ENCODE measurements at places on chromosomes 2 and 18.

- DNase-seq = no peak
Measured at GRCh38 chr18:32048507-32049091, 30.0 kb downstream of the RNF125 start.

GRCh38 chr2:230932556-230933511 lies 7.8 kb upstream of the GPR55 start:
- DNase-seq = no peak

- no peak for DNase-seq
Measured at GRCh38 chr2:101883860-101884259, 107.9 kb upstream of the IL1R2 start.

DNA sequence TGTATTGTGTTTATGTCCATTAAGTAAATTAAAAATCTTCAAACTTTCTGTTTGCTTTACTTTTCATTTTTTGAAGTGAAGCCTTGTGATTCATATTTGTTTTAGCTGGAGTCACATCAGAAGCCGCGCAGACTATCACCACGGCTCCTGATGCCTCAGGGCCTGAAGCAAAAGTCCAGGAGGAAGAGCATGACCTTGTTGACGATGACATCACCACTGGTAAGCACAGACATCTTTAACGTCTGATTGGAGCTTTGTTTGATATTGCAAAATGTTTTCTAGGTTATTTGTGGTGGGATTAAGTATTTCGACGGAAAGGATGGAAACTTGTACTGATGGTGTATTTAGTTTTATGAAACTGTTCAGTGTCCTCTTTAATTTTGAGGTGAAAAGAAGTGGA lies 164.8 kb downstream of the WDR7 start:
- DNase-seq = no peak

GRCh38 chr18:71902482-71902881 lies 641.7 kb downstream of the CBLN2 start:
- DNase-seq = no peak

Data from activated T-helper 1 cell treated with Interleukin-2 at 50 U/mL for 16 hours (primary cell).